ENCODE measurements at places on chromosomes 2 and 18. TPM values are rescaled to one million over a fixed set of nuclear protein-coding genes. Genes with fewer than 3 reads are reported as not detected.

Gene SKA1
- 11.3 TPM for total RNA-seq

Gene ALPI
- not detected for total RNA-seq

Gene SERPINB3
- 0.06 TPM for total RNA-seq

Gene SLC16A14
- total RNA-seq: 0.87 TPM

Gene CDH19
- total RNA-seq: 0.72 TPM
